Heart right ventricle (tissue), 16 donors: ENCODE measurements at places on chromosomes 6 and 20. TPM values are rescaled to one million over a fixed set of nuclear protein-coding genes. Genes with fewer than 3 reads are reported as not detected.

GRCh38 chr6:74871757-74872156 lies 334.1 kb downstream of the COL12A1 start:
- no peak overlapping the region for H3K4me3 ChIP-seq
- DNase-seq, result no peak
- H3K27ac ChIP-seq, result no peak overlapping the region

- no peak for DNase-seq
- no peaks in the 10 kb centered on the region for H3K36me3 ChIP-seq
- no peaks in the 10 kb centered on the region for H3K4me1 ChIP-seq
- H3K4me3 ChIP-seq, result no peak overlapping the region
Measured at GRCh38 chr6:166143011-166143410, 24.6 kb downstream of the TBXT start.

DNA sequence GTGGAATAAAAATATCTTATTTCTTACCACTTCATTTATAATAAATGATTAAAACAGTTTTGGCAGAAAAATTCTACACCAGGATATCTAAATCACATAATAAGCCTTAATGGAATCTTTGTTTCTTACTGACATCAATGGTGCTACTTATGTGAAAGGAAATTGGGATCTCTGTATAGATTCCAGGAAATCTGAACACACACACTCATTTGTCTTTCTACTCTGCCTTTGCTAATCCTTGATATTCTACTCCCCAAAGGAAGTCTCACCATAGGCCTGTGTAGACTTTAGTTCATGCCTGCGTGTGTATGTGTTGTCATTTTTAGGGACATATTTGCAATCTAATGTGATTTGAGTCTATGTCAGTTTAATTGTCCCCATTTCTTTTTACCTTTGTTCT lies 7.9 kb downstream of the ADGRB3 start:
- peaks cover 10% of the 10 kb centered on the region for H3K4me1 ChIP-seq
- no peaks in the 10 kb centered on the region for H3K36me3 ChIP-seq

LY6G6F gene
- not detected for total RNA-seq

C4A gene
- 55.4 TPM for total RNA-seq

PPIL6 gene
- total RNA-seq, result 3.1 TPM

DNA sequence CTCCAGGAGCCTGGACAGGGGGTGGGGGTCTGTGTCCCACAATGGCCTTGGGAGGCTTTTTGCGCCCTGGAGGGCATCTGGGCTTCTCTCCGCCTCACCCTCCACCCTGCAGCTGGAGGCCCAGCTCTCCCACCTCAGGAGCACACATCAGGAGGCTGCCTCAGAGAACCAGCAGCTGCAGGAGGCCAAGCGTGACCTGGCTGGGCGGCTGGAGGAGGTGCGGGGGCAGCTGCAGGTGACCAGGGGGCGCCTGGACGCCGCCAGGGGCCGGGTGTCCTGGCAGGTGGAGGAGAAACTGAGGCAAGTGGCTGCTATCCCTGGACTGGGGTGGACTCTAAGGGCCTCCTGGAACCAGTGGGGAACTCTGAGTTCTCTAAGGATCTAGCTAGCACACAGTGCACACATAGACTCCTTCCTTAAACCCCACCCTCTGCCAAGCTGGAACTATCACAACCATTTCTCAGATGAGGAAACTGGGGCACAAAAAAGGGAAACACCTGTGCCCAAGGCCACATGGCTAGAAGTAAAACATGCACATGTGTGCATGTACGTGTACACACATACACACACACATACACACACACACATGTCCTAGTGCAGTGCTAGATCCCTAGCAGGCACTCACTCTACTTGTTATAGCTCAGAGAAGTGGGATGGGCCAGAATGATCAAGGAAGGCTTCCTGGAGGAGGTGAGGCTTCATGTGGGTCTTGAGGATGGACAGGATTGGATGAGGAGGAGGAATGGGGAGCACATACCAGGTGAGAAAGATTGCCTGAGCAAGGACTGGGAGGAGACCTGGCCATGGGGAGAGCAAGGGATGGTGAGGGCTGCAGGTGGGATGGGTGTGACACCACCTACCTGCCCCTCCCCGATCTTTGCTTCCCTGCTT lies 22.9 kb downstream of the RAB44 start:
- no peaks in the 10 kb centered on the region for H3K4me1 ChIP-seq
- H3K27me3 ChIP-seq, result no peaks in the 10 kb centered on the region
- DNase-seq, result no peak
- no peaks in the 10 kb centered on the region for H3K36me3 ChIP-seq

CHD6 gene
- total RNA-seq, result 52.9 TPM

SDC4 gene
- total RNA-seq, result 113 TPM

DNA sequence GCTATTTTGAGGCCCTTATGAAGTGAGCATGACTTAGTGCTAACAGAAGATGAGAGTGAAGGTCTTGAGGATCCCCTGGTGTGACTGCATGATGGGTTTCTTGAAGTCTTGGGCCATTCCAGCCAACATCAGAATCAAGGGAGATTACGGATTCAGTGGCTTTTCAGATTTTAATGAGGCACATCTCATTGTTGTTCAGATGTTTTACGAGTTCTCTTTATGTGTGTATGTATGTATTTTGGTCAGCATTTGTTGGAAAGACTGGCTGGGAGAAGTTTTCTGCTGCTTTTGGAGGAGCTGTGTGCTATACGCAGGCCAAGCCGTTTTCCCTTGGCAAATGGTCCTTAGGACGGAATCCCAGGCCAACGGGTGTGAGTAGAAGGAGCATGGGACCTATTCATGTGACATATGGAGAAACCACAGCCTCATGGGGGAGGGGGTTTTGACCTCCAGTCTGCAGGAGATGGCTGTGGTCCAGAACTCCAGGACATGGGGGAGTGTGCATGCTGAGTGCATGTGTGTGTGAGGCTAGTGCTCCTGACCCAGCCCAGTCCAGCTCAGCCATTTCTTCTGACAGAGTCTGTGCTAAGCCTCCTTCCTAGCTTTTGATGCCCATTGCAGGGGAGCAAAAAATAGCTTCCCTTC lies 35.3 kb downstream of the CHMP4B start:
- peaks cover 68% of the 10 kb centered on the region for H3K4me1 ChIP-seq
- no peak for DNase-seq
- H3K27me3 ChIP-seq, result no peaks in the 10 kb centered on the region

DNA sequence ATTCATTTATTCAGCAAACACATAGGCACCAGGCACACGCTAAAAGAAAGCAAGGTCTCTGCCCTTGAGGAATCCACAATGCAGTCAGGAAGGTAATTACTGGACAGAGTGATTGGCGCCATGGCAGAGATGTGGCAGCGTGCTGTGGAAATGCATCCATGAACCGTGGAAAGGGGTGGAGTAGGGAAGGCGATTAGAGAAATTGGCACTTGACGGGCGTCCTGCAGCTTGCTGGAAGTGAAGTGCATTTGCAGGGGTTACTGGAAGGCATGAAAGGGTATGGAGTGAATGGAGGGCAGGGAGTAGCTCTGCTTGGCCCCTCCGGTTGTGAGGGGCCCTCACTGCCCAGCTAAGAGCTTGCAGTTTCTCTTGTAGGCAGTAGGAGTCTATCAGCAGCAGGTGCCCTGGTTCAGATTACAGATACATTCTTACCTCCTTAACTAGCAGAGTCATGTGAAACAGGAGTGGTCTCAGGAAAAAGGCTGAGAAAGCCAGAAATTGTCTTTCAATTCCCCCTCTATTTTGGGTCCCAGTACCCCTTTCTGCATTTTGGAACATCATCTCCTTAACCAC lies 122.5 kb upstream of the TIAM2 start:
- H3K27ac ChIP-seq, result no peak overlapping the region
- H3K36me3 ChIP-seq, result no peaks in the 10 kb centered on the region
- H3K27me3 ChIP-seq, result no peaks in the 10 kb centered on the region
- no peak for DNase-seq

GRCh38 chr20:20741087-20742045 lies 28.9 kb upstream of the RALGAPA2 start:
- no peak overlapping the region for H3K4me3 ChIP-seq
- H3K27me3 ChIP-seq, result no peaks in the 10 kb centered on the region
- no peaks in the 10 kb centered on the region for H3K36me3 ChIP-seq
- no peak for DNase-seq
- H3K27ac ChIP-seq, result no peak overlapping the region

SGK2 gene
- total RNA-seq, result 0.89 TPM

DNA sequence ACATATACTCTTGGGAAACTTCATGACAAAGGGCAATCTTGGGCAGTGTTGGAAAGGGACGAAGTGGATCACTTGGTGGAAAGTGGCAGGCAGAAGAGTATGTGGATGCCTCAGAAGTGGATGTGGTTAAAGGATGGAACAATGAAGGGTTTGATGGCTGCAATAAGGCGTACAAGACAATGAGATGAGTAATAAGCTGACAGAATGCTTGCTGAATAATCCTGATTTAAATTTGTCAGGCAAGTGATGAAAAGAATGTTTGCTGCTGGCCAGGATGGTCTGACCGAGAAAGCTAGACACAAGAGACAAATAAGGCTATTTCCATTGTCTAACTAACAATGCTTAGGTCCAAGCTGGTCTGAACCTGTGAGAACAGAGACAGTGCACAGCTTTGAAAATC lies 61.6 kb upstream of the CEP85L start:
- no peaks in the 10 kb centered on the region for H3K27me3 ChIP-seq
- peaks cover 19% of the 10 kb centered on the region for H3K4me1 ChIP-seq
- H3K4me3 ChIP-seq, result no peak overlapping the region
- no peak overlapping the region for H3K27ac ChIP-seq
- no peaks in the 10 kb centered on the region for H3K36me3 ChIP-seq

SLC12A5 gene
- 0.28 TPM for total RNA-seq

VNN1 gene
- 0.09 TPM for total RNA-seq

CTAGE9 gene
- total RNA-seq, result not detected

DNA sequence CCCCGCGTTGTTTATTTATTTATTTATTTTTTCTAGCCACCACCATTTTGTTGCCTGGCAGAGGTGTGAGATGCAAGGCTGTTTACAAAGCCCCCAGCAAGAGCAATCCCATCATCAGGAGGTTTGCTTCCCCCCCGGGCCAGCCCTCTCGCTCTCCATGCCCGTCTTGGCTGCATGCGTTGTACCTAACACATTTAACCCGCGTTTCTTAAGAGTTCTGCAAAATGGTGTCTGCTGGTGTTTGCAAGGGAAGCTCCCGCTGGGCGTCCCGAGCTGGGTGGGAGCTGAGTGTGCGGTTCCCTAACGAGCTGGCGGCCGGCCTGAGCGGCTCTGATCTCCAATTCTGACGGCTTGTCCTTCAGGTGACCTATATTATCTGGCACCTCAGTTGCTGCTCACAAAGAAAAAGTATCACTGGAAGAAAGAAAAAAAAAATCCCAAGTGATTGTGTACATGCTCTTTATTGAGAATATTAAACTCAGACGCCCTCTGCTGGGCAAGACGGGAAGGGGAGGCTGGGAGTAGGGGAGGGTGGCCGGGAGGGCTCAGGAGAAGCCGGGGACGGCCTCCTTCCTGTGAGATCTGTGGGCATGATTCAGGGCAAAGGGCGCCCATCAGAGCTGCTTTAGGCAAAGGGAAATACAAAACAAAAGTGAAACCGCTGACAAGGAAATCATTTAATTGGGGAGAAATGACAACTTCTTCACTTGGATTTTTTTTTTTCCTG lies 154.8 kb downstream of the BCAS1 start:
- peaks cover 33% of the 10 kb centered on the region for H3K4me1 ChIP-seq
- H3K27me3 ChIP-seq, result no peaks in the 10 kb centered on the region
- H3K27ac ChIP-seq, result peak overlapping the region; percentile 96
- H3K36me3 ChIP-seq, result no peaks in the 10 kb centered on the region

ACTL10 gene
- 0.32 TPM for total RNA-seq

PLCB4 gene
- 27.5 TPM for total RNA-seq

DNA sequence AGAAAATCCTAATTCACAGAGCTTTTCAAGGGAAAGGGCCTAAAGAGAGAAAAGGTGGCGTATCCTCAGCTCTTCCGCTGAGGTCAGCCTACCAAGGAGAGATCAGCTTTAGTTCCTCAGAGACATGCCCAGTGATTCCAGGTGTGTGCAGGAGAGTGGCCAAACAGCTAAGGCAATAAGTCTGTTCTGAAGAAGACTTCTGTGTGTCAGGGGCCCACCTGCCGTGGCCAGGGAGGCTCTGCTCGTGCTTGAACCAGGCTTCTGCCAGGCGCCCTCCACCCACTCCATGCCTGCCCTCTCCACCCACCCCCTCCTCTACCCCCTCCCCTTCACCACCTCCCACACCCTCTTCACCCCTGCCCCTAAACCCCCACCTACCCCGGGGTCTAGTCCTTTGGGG lies 67.4 kb upstream of the ARMC2 start:
- H3K27ac ChIP-seq, result no peak overlapping the region
- no peaks in the 10 kb centered on the region for H3K36me3 ChIP-seq
- H3K4me1 ChIP-seq, result peaks cover 15% of the 10 kb centered on the region
- no peaks in the 10 kb centered on the region for H3K27me3 ChIP-seq

TPMT gene
- 11.6 TPM for total RNA-seq

DNA sequence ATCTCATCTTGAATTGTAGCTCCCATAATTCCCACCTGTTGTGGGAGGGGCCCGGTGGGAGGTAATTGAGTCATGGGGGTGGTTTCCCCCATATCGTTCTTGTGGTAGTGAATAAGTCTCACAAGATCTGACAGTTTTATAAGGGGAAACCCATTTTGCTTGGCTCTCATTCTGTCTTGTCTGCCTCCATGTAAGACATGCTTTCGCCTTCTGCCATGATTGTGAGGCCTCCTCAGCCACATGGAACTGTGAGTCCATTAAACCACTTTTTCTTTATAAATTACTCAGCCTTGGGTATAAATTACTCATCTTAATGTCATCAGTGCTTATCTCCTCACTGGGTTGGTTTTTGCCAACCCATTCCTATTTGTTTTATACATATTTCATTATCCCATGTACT lies 142.0 kb upstream of the GMDS start:
- DNase-seq, result no peak
- H3K27me3 ChIP-seq, result no peaks in the 10 kb centered on the region
- H3K4me3 ChIP-seq, result no peak overlapping the region
- H3K4me1 ChIP-seq, result no peaks in the 10 kb centered on the region
- H3K27ac ChIP-seq, result no peak overlapping the region
- H3K36me3 ChIP-seq, result no peaks in the 10 kb centered on the region

GRCh38 chr20:1462001-1462400 lies 4.6 kb downstream of the NSFL1C start:
- H3K36me3 ChIP-seq, result no peaks in the 10 kb centered on the region
- H3K4me3 ChIP-seq, result no peak overlapping the region
- no peaks in the 10 kb centered on the region for H3K27me3 ChIP-seq
- no peak overlapping the region for H3K27ac ChIP-seq

GRCh38 chr20:14113416-14113815 lies 118.1 kb downstream of the MACROD2 start:
- H3K27me3 ChIP-seq, result no peaks in the 10 kb centered on the region
- H3K4me1 ChIP-seq, result no peaks in the 10 kb centered on the region
- DNase-seq, result no peak
- H3K36me3 ChIP-seq, result no peaks in the 10 kb centered on the region
- H3K27ac ChIP-seq, result no peak overlapping the region

- H3K36me3 ChIP-seq, result no peaks in the 10 kb centered on the region
- no peak overlapping the region for H3K27ac ChIP-seq
- no peaks in the 10 kb centered on the region for H3K4me1 ChIP-seq
- H3K4me3 ChIP-seq, result no peak overlapping the region
- no peak for DNase-seq
Measured at GRCh38 chr6:87366072-87366827, 21.6 kb downstream of the C6orf163 start.

GRCh38 chr6:71012866-71013469 lies 56.1 kb upstream of the B3GAT2 start:
- DNase-seq, result no peak
- H3K36me3 ChIP-seq, result no peaks in the 10 kb centered on the region
- H3K4me3 ChIP-seq, result no peak overlapping the region
- no peak overlapping the region for H3K27ac ChIP-seq
- no peaks in the 10 kb centered on the region for H3K4me1 ChIP-seq
